ENCODE measurements at places on chromosomes 4 and X.

GRCh38 chrX:18377796-18378195 lies 23.3 kb upstream of the SCML2 start:
- DNase-seq = peak; percentile 0

DNA sequence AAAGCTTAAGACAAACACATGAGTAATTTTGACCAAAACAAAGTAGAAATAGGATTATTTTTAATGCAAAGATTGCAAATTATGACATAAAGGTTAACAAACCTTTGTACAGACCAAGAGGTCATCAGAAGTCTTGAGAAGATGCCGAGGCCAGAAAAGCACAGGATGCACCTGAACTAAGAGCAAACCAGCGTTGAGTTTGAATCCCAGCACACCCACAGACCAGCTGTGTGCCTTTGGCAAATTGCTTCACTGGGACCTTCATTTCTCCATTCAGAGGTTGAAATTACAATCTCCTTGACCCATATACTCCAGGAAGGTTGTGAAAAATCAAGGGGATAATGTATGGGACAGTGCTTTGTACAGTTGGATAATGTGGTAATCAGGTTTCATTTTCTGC lies 56.6 kb downstream of the PPM1K start:
- DNase-seq = no peak

- DNase-seq = no peak
These were observed 68.2 kb downstream of the GPC3 start for GRCh38 chrX:133916984-133917722.

- DNase-seq = peak; percentile 52
These were observed 4.2 kb downstream of the PRDM8 start for GRCh38 chr4:80201252-80202151.

DNA sequence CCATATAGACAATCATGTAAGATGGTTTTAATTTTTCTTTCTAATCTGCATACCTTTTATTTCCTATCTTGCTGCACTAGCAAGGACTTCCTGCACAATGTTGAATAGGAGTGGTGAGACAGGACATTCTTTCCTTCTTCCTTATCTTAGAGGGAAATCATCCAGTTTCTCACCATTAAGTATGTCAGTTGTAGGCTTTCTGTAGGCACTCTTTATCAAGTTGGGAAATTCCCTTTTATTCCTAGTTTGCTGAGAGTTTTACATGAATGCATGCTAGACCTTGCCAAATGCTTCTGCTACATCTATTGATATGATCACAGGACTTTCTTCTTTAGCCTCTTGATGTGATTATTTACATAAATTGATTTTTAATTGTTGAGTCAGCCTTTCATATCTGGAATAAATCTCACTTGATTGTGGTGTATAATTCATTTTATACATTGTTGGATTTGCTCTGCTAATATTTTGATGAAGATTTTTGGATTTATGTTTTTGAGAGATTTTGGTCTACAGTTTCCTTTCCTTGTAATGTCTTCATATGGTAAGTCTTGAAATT lies 23.8 kb downstream of the RNF175 start:
- DNase-seq = no peak

GRCh38 chr4:53990641-53991040 lies 73.8 kb downstream of the CHIC2 start:
- no peak for DNase-seq

- no peak for DNase-seq
These were observed 56.5 kb upstream of the C4orf50 start for GRCh38 chr4:6074758-6075157.

DNA sequence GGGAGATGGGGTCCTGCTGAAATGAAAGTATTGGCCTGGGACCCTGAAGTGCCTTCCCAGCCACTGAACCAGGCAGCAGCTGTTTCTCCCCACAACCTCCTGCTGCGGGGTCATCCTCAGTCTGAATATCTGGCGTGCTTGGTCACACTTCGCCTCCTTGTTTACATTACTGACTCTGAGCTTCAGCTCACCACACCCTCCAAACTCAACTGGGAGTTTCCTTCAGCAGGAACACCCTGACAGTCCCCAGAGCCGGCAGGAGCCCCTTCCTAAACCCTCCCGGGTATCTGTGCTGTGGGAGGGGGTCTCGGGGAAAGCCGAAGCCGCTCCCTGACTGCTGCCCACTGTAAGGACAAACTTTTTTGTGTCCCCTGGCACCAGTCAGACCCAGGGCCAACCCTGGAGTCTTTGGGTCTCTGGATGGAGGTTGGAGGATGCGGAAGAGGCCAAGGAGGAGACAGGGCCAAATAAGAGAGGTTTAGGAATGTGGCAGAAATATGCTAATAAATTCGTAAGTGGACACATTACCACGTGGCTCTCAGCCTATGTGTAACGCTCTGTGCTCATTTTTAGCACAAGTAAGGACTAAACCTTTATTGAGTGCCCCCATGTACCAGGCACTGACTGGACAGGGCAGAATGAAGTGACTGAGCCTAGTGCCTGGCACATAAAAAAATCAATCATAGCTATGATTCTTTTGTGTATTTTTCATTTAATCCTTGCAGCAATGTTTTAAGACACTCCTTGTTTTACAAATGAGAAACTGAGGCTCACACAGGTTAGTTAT lies 20.7 kb downstream of the FHDC1 start:
- DNase-seq = no peak
